ENCODE measurements at places on chromosomes 7 and 10. TPM values are rescaled to one million over a fixed set of nuclear protein-coding genes. Genes with fewer than 3 reads are reported as not detected.

CUL2 gene
- total RNA-seq: 31.2 TPM

TRPV5 gene
- not detected for total RNA-seq

GRCh38 chr7:117859246-117859812 is 13.9 kb downstream of the CTTNBP2 start:
- no peaks in the 10 kb centered on the region for H3K36me3 ChIP-seq
- no peak for DNase-seq
- H3K4me1 ChIP-seq: no peaks in the 10 kb centered on the region
- H3K4me3 ChIP-seq: no peak overlapping the region

DNA sequence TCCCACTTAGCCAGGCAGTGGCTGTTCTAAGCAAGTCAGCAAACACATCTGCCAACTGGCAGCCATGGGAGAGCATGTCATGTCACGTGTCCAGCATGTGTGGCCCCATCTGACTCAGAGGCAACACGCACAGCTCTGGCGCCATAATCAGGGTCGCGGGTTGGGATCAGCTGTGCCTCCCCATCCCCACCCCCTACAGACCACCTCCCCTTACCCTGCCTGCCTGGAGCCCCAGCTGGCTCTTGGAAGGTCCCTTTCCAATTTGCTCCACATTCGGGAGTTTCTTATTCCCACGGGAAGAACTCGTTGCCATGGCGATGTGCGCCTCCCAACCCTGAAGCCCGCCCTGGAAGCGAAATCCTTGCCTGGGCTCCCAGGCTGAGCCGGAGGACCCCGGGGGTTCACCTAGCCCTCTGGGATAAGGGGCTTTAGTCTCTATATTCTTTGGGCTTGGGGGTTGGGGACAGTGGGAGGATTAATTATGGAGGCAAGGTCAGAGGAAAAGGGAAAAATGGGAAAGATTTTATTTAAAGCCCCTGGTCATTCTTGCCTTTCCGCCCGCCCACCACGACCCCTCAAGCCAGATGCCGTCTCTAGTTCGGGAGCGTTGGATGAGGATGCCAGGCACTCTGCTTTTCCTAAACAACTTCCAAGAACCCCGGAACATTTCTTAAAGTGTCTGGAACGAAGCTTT is 283.7 kb downstream of the ZEB1 start:
- peak overlapping the region; percentile 49 for H3K4me3 ChIP-seq
- no peaks in the 10 kb centered on the region for H3K4me1 ChIP-seq
- no peaks in the 10 kb centered on the region for H3K27me3 ChIP-seq

- H3K36me3 ChIP-seq: peaks cover 4% of the 10 kb centered on the region
- no peaks in the 10 kb centered on the region for H3K27me3 ChIP-seq
- DNase-seq: no peak
These were observed 1.3 kb upstream of the INTS15 start for GRCh38 chr7:6588566-6588965.

Measured in T-cell (primary cell).